ENCODE measurements at places on chromosomes 13 and 19. TPM values are rescaled to one million over a fixed set of nuclear protein-coding genes. Genes with fewer than 3 reads are reported as not detected.

DNA sequence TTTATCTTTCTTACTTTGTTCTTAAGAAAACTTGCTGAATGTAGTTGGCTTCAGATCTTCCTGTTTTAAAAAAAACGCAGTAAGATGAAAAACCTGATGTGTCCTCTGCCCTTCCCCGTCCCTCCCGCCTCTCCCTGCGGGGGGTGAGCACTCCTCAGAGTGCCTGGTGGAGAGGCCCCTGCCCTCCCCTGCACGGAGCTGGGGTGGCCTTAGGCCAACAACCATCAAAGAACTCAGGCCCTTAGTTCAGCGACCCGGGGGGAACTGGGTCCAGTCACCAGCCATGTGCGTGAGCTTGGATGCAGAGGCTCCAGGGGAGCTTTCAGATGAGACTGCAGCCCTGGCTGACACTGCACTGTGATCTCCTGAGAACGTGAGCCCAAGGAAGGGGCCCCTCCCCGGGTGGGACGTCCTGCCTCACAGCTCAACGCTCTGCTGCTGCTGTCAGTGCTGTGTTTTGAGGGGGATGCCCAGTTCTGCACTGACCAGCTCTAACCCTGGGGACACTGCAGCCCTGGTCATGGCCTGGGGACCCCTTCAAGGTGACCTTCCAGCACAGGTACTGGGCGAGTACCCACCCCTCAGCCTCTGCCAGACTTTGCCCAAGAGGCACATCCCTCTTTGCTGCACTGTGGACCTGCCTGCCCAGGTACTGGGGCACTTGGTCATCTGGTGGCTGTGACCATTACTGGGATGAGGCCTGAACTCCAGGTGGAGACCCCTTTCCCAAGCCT lies 42.7 kb downstream of the ANKRD10 start:
- DNase-seq = no peak

CCL25 gene
- total RNA-seq = not detected

SLC25A41 gene
- total RNA-seq = not detected

- DNase-seq = no peak
These were observed 14.4 kb downstream of the ARHGAP35 start for GRCh38 chr19:46875234-46875633.

LIN37 gene
- total RNA-seq = 17.0 TPM

- DNase-seq = no peak
These were observed 30.7 kb downstream of the GPR180 start for GRCh38 chr13:94632226-94632980.

GRCh38 chr13:113820813-113821651 lies 42.8 kb downstream of the GAS6 start:
- DNase-seq = peak; percentile 78

DNA sequence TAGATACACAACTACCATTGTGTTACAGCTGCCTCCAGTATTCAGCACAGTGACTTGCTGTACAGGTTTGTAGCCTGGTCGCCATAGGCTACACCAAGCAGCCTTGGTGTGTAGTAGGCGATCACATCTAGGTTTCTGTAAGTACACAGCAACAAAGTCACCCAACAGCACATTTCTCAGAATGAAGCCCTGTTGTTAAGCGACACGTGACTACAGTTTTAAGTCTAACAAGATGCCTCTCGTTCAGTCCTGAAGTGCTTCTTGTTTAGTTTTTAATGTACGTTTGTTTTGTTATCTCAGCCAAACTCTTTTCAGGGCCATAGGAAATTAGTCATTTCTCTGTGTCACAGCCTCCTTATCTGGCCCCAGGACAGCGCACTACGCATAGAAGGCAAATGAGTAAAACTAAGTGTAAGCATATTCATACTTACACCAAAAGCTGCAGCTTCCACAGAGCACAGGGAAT lies 50.0 kb upstream of the GPR183 start:
- DNase-seq = no peak

- DNase-seq = no peak
These were observed 17.5 kb upstream of the PROZ start for GRCh38 chr13:113140677-113141600.

DNA sequence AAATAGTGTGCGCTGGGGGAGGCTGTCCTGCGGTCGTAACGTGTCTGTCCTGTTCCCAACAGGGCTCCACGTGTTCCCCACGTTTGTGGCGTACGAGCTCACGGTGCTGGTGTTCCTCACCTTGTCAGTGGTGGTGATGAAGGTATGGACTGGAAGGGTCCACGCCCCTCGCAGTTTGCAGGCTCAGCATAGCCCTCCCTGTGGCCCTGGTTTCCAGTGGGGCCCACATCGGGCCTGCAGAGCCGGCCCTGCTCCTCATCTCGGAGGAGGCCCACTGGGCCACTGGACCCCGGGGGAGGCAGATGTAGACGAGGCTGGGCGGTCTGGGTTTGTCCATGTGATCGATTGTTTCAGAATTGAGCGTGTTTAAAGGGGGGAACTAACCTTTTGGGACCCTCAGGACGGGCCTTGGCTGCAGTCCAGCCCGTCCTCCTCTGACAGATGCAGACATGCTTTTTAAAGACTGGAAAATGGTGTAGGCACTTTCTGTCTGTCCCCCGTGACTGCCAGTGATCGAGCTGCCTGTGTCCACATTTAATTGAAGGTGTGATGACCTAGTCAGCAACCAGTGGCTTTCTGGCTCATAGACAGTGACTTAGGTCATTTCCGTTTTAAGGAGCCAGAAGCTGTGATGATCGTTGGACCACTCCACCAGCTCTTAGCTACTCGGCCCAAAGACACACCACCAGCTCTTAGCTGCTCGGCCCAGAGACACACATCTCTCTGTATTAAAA lies 37.1 kb upstream of the TFDP1 start:
- DNase-seq = no peak

GRCh38 chr19:7476777-7477494 lies 11.9 kb downstream of the PEX11G start:
- no peak for DNase-seq

GRCh38 chr19:43644181-43644580 lies 4.5 kb upstream of the CADM4 start:
- DNase-seq = no peak

- no peak for DNase-seq
These were observed 64.1 kb downstream of the TNFSF11 start for GRCh38 chr13:42638101-42638500.

GAPDHS gene
- total RNA-seq = not detected

CBLC gene
- total RNA-seq = 68.8 TPM

GRCh38 chr19:1365319-1366269 lies 18.1 kb upstream of the NDUFS7 start:
- no peak for DNase-seq

GRCh38 chr19:34500656-34501120 lies 19.1 kb downstream of the WTIP start:
- no peak for DNase-seq

DNA sequence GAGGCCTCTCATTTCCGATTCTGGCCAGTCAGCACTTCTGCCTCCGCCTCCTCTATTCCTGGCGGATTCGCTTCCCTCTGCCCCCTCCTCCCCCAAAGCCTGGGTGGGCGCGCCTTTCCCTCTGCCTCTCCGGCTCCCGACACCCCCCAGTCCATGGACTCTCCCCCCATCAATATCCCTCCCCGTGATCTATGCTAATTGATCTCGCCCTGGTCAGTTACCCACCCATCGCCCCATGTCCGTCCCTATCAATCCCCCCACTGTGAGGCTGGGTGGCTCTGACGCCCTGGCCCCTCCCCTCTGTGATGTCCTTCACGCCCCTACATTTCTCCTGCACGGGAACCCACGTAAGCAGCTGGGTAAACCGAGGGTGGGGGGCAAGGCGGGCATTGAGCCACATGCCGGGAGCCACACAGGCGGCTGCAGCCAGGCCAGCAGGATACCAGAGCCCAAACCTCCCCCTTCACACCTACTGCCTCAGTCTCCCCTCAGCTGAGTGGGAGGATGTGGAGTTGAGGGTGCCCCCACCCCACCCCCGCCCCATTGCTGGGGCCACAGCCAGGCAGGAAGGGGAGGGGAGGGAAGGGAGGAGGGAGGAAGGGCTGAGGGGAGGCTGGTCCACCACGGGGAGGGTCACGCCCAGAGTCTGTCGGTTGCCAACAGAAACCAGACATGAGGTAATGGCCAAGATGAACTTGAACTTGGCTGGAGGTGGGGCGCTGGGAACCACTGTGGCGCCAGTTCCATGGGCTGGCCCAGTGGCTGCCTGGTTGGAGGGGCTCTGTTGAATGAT lies 21.0 kb downstream of the SMIM24 start:
- no peak for DNase-seq

NLRP7 gene
- 0.25 TPM for total RNA-seq

METTL21C gene
- total RNA-seq = not detected

DNA sequence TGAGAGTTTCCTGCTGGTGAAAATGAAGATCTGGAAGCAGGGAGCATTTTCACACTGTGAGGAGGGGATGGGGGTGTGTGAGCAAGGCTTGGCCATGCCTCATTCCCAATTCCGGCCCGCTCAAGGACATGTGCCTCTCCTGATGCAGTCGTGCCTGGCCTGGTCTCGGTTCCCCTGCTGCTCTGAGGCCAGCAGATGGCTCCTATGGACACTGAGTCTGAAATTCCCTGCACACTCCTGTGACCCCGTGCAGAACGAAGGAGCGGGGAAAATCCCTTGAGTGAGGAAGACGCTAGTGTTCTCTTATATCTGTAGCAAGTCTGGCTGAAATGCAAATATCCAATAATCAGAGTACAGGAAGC lies 363 bp upstream of the ZNF763 start:
- DNase-seq = no peak

CBY2 gene
- total RNA-seq = not detected

DNA sequence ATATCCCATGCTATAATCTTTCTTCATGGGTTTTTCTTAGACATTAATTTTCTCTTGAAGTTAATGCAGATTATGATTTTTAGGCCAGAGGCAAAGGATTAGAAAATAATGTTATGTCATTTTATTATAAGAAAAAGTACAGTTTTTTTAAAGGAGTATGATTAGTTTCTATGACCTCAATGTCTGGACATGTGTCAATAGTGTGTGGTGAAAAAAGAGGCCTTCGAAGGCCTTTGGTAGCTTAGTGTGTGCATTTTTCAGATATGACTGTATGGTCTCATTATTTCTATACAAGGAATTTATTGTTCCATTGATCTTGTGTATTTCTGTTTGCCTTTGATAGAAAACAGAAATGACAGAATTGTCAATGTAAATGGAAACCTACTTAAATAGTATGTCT lies 195.6 kb downstream of the GPC5 start:
- DNase-seq = no peak

DNA sequence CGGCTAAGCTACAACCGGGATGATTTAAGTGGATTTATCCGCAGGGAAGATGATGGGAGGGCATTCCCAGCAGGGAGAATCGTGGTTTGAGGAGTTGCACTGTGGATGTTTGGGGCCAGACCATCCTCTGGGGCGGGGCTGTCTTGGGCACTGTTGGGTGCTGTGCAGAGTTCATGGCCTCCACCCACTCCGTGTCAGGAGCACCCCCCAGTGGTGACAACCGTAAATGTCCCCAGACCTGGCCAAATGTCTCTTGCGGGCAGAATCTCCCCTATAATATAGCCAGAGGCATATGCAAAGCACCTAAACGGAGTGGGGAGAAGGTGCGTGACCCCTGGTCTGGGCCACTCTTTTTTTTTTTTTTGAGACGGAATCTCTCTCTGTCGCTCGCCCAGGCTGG lies 40.2 kb downstream of the SMIM24 start:
- DNase-seq = peak; percentile 12

DNA sequence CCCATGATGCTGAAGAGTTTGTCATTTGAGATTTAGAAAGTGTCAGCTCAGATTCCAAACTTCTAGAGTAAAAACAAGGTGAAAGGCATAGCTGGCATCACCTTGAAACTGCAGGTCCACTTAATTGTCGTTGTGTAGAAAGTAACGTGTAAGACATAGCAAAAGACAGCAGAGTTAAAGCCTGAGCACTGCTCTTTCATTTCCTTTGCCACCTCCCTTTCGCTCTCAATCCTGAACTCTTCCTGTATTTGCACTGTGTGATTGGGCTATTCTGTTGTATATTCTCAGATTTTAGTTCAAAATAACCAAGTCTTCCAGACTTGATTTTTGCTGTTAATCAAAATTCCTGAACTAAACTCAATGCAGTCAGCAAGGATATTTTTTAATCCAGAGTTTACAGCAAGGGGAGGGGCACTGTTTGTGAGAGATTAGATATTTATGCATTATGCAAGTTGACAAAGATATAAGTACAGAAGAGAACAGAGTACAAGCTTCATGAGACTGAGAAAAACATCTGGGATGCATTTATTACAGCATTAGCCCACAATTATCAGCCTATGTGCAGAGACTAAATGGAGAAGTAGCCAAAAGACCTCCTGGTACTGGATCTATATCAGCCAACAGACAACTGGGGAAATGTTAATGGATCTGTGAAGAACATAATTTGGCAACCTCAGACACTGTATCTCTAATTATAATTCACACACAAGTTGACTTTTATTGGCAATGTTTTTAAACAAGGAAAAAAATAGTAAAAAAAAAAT lies 328.6 kb downstream of the SUCLA2 start:
- no peak for DNase-seq

ZNF575 gene
- 5.2 TPM for total RNA-seq

GRCh38 chr19:38723990-38724854 lies 20.1 kb downstream of the CAPN12 start:
- no peak for DNase-seq

- DNase-seq = no peak
These were observed 9.4 kb upstream of the CYP4F22 start for GRCh38 chr19:15498910-15499309.

WDR87 gene
- not detected for total RNA-seq

GRCh38 chr13:36834299-36834698 lies 15.3 kb downstream of the RFXAP start:
- no peak for DNase-seq

POLR2I gene
- 92.2 TPM for total RNA-seq

THSD8 gene
- total RNA-seq = 28.8 TPM

GRCh38 chr19:2478278-2478755 lies 2.4 kb downstream of the GADD45B start:
- peak; percentile 63 for DNase-seq

NRTN gene
- 3.5 TPM for total RNA-seq

GRCh38 chr19:39995794-39996193 lies 1.1 kb upstream of the ZNF546 start:
- no peak for DNase-seq

- no peak for DNase-seq
These were observed 54.0 kb upstream of the TPM4 start for GRCh38 chr19:16022251-16022650.

Data from PC-9 (cell line).